ENCODE measurements at places on chromosomes 5 and 9.

GRCh38 chr9:116929621-116930020, 242.5 kb downstream of the TRIM32 start:
- no peak for DNase-seq

GRCh38 chr5:143921525-143922311, 109.8 kb downstream of the HMHB1 start:
- DNase-seq = no peak

- no peak for DNase-seq
Measured at GRCh38 chr9:127131871-127132270, 9.4 kb upstream of the ANGPTL2 start.

GRCh38 chr5:175478008-175478383, 364 bp upstream of the SFXN1 start:
- DNase-seq = no peak

- DNase-seq = peak; percentile 53
Measured at GRCh38 chr5:131303537-131303936, 39.7 kb downstream of the CDC42SE2 start.

GRCh38 chr5:419970-420369, 23.0 kb upstream of the EXOC3 start:
- DNase-seq = no peak

GRCh38 chr9:98214811-98215210, 22.4 kb upstream of the CORO2A start:
- DNase-seq = no peak

- no peak for DNase-seq
Measured at GRCh38 chr5:107472620-107473064, 198.1 kb downstream of the EFNA5 start.

DNA sequence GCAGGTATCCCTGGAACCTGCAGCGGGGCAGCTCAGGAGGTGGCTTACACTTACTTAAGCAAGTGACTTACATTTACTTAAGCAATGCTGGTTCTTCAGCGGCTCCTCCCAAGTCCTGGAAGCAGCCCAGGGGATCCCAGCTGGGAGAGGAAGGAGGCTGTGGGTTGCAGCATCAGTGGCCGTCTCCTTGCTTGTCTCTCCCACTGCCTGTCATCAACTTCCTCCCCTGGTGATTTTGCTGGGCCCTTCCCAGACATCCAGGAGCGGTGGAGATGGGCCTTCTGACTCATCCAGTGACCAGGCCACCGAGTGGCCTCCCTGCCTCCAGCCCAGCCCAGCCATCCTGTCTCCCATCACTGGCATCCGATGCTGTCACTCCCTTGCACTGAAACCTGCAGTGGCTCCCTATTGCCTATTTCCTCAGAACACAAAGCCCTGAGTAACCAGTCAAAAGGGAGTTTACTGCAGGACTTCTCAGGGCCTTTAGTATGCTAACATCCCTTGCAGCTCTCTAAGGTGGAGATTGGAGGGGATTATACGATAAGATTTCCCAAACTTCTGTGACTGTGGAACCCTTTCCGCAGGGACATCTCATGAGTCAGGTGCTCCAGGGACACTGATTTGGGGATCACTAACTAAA, 155.9 kb upstream of the PHYKPL start:
- no peak for DNase-seq

DNA sequence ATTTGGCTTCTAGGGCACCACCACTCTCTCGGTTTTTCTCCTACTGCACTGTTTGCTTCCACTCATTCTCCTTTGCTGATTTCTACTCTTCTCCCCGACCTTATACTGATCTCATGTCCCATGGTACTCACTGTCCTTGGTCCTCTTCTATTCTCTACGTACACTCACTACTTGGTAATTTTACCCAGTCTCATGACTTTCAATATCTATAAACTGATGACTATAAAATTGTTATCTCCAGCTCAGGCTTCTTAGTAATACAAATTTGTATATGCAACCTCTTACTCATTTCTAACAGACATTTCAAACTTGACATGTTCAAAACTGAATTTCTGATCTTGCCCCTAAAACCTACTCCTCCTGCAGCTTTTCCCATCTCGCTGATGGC, 4.1 kb downstream of the RAPGEF6 start:
- DNase-seq = no peak

DNA sequence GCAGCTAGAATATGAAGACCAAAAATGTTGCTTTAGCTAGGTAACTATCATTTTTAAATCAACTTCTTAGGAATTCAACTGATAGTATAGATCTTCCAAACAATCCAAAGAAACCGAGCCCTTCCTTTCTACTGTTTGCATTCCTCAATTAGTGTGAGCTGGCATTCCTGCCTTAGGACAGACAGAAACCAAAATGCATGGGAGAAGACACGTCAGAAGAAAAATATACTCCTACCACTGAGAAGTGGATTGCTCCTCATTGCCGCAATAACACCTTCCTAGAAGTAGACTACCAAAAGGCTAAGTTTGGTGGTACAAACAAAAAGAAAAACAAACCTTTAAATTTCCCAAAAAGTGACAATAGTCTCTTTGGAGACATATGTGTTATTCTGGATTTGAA, 440.0 kb downstream of the SEMA5A start:
- no peak for DNase-seq

DNA sequence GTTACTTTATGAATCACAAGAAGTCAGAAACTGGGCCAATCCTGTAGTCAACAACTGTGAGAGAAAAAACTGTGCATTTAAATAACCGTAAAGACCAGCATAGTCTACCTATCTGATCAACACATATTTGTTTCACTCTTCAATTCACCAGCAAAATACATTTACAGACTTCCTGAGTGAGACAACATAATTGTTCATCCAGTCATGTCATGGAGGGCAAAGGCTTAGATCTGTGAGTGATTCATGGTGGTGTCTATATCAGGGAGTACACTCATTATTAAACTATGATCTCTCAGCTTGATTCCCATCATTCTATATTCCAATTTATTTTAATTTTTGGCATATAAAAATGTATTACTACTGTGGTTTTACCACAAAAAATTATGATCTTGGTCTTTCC, 694.6 kb downstream of the DNAH5 start:
- DNase-seq = no peak

- no peak for DNase-seq
Measured at GRCh38 chr5:41445937-41446563, 64.4 kb downstream of the PLCXD3 start.

DNA sequence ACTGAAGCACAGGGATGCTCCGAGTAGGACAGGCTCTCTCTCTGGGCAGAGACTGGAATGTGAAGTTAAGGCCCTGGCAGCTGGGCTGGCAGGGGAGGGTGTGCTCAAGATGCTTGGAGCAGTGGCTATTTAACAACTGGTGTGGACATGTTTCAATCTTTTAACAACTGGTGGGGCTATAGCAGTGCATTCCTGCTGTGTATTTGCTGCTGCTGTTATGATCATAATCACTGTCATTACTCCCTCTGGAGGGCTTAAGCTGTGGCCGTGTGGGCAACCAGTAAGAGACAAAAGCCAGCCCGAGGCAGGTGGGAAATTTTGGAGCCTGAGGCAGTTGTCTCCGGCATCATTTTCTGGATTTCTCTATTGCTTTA, 33.3 kb upstream of the PTGS1 start:
- DNase-seq = no peak

DNA sequence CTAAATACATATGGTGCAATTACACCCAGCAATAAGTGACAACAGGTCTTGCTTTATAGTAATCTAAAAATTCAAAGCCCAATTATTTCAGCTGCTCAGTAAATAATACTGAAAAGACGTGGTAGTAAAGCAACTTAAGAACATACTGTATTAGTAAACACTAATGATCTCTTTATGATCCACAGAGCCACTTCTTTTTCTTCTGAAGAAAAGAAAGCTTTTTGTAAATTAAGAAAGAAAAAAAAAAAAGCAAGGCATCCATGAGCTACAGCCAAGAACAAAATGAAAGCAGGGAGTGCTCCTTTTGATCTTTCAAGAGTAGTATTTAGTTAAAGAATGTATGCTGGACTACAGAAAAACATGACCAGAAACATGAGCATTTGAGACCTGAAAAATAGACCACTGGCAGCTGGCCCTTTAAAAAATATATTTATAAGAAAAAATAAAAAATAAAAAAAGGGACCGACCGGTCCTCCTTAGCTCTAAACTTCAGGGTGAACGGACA, 348.7 kb downstream of the GLIS3 start:
- DNase-seq = no peak

GRCh38 chr5:148469501-148469935, 85.8 kb downstream of the FBXO38 start:
- no peak for DNase-seq

DNA sequence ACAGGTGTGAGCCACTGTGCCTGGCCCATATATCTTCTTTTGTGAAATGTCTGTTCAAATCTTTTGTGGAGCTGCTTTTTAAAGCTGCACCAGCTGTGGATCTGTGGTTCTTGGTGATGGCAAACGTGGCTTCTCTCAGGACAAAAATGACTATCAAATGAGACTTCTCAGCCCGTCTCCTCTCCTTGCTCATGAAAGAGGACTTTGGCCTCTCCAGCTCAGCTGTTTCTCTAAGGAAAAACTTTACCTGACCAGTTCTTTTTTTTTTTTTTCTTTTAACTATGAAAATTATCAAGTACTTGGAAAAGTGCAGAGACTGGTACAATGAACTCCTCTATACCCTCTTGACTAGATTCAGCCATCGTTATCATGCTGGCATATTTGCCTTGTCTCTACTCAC, 44.8 kb downstream of the RALGPS1 start:
- no peak for DNase-seq

Data from A673 (cell line).